ENCODE measurements at places on chromosomes 11 and 22. TPM values are rescaled to one million over a fixed set of nuclear protein-coding genes. Genes with fewer than 3 reads are reported as not detected.

DNA sequence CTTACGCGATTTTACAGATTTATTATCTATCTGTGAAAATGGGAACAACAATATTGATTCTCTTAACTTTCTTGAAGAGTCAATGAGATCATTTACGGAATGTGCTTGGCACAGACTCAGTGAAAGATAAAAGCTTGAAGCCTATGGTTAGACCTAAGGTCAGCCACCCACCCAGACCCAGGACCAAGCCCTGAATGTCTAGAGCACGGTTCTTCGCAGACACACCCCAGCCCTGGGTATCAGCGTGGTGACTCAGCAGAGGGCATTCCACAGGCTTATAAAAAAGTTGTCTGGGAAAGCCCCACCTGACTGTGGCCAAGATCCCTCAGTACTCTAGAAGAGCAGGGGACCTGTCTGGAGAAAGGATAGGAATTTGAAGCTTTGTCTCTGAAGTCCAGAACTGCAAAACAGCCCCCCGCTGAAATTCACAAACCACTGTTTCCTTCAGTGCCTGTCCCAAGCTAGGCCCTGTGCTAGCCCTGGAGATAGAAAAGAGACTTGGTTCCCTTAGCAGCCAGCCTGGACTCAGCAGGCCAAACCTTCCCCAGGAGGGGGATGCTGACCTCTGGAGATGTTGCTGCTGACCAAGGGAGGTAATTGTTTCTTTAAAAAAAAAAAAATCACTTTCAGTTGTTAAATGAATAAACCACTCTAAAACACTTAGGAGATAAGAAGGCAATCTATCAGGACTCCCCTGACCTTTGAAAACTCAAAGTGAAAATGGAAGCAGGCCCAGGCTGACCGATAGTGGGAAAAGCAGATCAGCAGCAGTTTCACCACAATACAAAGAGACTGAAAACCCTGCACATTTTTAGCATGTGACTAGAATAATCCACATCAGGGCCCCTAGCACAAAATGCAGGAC is 114.0 kb downstream of the ABTB2 start:
- DNase-seq, result no peak
- no peaks in the 10 kb centered on the region for H3K36me3 ChIP-seq
- H3K4me3 ChIP-seq, result no peak overlapping the region
- no peaks in the 10 kb centered on the region for H3K27me3 ChIP-seq
- peak overlapping the region; percentile 19 for H3K27ac ChIP-seq

MPST gene
- 113 TPM for total RNA-seq

SIK2 gene
- 8.2 TPM for total RNA-seq

DNA sequence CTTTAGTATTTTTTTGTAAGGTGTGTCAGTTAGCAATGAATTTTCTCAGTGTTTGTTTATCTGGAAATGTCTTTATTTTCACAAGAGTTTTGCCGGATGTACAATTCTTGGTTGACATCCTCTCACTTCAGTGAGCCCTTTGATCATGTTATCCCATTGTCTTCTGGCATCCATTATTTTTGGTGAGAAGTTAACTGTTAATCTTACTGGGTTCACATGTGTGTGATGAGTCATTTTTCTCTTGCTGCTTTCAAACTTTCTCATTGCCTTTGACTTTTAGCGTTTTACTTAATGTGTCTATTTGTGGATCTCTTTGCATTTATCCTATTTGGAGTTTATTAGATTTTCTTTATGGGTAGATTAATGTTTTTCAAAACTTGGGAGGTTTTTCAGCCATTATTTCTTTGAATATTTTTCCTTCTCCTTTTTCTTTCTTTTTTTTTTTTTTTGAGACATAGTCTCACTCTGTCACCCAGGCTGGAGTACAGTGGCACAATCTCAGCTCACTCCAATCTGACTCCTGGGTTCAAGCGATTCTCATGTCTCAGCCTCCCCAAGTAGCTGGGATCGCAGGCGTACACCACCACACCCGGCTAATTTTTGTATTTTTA is 100.5 kb upstream of the RRM1 start:
- H3K36me3 ChIP-seq, result no peaks in the 10 kb centered on the region
- no peak overlapping the region for H3K4me3 ChIP-seq
- DNase-seq, result no peak
- no peak overlapping the region for H3K27ac ChIP-seq

OR8A1 gene
- total RNA-seq, result not detected

SCYL1 gene
- total RNA-seq, result 220 TPM

GRCh38 chr22:49577168-49578060 is 250.3 kb downstream of the BRD1 start:
- H3K4me1 ChIP-seq, result no peaks in the 10 kb centered on the region
- H3K27me3 ChIP-seq, result no peaks in the 10 kb centered on the region
- H3K4me3 ChIP-seq, result no peak overlapping the region
- no peaks in the 10 kb centered on the region for H3K36me3 ChIP-seq
- no peak overlapping the region for H3K27ac ChIP-seq

DNA sequence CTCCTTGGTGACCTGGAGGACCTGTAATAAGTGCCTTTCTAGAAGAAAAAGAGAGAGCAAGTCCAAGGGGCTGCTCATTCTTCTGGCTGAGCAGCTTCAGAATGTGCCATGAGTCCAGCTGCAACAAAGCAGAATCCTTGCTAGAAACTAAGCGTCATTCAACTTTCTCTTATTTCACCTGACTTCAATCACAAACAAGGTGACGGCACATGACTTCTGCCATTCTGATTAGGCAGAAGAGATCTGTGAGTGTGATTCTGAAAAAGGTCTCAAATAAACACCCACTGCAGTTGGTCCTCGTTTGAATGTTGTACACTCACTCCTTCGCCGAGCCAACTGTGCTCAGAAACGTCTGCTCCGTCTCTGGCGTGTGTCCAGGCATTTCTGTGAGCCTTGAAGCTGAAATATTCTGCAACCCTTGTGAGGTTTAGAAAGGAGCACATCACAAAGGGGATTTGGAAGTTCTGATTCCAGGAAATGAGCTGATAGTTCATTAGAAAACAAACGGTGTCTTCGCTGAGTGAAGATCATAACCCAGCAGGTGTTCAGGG is 623.8 kb upstream of the KIRREL3 start:
- no peaks in the 10 kb centered on the region for H3K36me3 ChIP-seq
- no peak overlapping the region for H3K27ac ChIP-seq
- H3K4me1 ChIP-seq, result no peaks in the 10 kb centered on the region
- DNase-seq, result no peak
- no peak overlapping the region for H3K4me3 ChIP-seq

DNA sequence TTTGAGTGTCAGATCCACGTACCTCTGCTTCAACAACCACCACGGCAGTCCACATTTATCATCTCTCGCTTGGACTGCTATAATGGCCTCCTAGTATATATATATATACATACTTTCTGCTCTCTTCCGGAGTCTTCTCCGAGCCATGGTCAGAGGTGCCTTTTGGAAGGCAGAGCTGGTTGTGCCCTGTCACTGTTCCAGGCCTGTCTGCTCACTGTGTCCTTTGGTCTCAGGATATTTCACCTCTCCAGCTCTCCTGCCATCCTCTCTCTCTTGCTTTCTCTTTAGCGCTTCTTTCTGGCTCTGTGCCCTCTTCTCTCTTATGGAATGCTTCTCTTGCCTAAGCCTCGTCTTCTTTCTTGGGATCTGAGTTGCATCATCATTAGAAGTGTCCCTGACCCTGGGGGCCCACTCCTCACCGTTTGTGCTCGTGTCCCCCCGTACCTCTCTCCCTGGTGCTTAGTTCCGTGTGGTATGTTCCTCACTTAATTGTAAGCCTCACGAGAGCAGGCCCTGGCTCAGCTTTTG is 86.1 kb upstream of the RASSF10 start:
- no peak overlapping the region for H3K4me3 ChIP-seq
- no peak overlapping the region for H3K27ac ChIP-seq
- H3K36me3 ChIP-seq, result peaks cover 16% of the 10 kb centered on the region
- DNase-seq, result no peak
- no peaks in the 10 kb centered on the region for H3K4me1 ChIP-seq

XKR3 gene
- total RNA-seq, result not detected

MTCH2 gene
- 55.9 TPM for total RNA-seq

DNA sequence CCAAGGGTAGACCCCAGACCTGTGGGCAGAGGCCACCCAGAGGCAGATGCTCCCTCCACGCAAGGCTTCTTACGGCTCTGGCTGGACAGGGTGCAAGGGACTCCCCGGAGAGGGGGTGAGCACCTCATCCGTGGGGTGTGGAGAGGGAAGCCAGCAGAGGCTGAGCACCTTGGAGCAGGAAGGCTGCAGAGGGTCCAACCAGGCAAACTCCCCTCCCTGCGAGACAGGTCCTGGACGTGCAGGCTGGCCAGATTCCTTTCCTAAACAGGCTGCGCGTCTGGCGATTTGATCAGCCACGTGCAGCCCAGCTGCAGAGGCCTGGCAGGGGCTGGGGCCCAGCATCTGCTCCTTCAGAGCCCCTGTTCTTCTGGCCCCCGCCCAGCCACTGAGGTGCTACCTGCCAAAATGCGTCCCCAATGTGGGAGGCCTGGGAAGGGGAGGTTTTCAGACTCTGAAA is 49.3 kb downstream of the WNT11 start:
- H3K36me3 ChIP-seq, result no peaks in the 10 kb centered on the region
- H3K27ac ChIP-seq, result no peak overlapping the region
- H3K4me3 ChIP-seq, result no peak overlapping the region
- H3K4me1 ChIP-seq, result peaks cover 4% of the 10 kb centered on the region
- DNase-seq, result no peak

SLC22A12 gene
- not detected for total RNA-seq

- no peak overlapping the region for H3K27ac ChIP-seq
- H3K4me3 ChIP-seq, result no peak overlapping the region
- H3K27me3 ChIP-seq, result no peaks in the 10 kb centered on the region
- no peak for DNase-seq
These were observed 26.9 kb downstream of the TPST2 start for GRCh38 chr22:26563022-26563421.

CPT1A gene
- total RNA-seq, result 76.3 TPM

DNA sequence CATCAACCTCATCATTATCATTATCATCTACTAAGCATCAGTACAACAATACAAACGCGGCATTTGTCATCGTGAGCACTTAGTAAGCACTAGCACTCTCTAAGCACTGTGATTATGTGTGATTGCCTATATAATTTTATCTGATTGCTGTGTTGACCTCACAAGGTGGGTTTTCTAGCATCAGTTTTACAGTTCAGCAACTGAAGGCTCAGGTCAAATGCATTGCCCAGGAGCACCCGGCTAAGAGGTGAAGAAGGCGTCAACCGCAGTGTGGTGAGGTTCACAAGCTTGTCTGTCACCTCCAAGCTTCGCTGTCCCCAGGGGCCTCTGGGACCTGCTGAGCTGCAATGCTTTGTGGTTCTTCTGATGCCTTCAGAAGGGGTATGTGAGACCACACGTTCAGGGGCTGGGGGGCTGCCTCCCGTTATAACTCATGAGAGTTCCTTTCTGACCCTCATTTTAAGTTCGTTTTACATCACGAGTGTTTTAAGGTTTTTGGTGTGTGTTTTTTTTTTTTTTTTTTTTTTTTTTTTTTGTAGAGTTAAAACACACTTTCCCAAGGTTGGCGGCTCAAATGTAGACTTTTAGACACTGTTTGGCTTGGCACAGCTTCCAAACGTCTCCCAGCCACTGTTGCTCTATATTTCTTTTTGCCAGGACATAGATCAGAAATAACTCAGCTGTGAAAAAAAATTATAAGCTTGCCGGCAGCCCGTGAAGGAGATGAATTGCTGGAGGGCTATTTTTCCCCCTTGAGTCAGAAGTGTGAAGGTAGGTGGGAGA is 33.8 kb upstream of the SCUBE1 start:
- DNase-seq, result no peak
- H3K27me3 ChIP-seq, result no peaks in the 10 kb centered on the region
- no peaks in the 10 kb centered on the region for H3K36me3 ChIP-seq
- H3K4me1 ChIP-seq, result peaks cover 14% of the 10 kb centered on the region
- no peak overlapping the region for H3K4me3 ChIP-seq

APOBEC3G gene
- 9.3 TPM for total RNA-seq

DNA sequence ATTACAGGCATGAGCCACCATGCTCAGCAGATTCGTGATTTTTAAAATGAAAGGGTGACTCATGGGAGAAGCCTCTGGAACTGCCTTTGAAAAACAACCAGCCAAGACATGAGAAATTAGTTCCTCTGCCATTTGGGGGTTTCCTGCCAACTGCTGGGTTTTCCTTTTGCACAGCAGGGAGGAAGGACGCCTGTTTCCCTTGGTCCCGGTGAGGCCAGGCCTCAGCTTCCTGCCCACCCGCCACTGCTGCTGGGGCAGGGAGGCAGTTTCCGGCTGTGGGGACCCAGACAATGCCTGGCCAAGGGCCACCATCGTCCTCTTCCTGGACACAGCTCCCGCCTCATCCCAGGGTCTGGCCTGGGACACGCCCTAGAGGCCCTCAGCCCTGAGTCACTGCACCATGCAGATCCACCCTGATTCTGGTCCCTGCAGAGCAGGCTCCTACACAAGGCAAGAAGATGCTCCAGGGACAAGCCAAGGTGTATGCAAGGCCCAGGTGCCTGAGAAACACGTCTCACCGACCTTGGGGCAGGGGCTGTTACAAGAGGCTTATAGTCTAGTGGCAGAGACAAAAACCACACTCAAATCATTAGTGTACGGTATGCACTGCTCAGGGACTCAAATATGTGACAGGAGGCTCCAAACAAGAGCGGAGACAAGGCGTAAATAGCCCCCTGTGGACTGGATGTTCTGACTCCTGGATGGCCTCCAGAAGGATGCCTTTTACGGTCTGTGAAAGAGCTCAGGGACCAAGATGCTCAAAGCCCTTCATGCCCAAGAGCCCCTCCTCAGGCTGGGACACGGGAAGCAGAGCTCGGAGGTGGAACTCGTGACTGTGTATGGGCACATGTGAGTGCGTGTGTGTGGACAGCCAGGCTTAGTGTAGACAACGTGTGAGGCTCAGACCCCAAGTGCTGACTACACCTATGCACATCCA is 10.0 kb downstream of the PPM1F start:
- H3K27ac ChIP-seq, result peak overlapping the region; percentile 80
- no peak overlapping the region for H3K4me3 ChIP-seq
- DNase-seq, result peak; percentile 35
- peaks cover 36% of the 10 kb centered on the region for H3K4me1 ChIP-seq
- peaks cover 6% of the 10 kb centered on the region for H3K36me3 ChIP-seq

DNA sequence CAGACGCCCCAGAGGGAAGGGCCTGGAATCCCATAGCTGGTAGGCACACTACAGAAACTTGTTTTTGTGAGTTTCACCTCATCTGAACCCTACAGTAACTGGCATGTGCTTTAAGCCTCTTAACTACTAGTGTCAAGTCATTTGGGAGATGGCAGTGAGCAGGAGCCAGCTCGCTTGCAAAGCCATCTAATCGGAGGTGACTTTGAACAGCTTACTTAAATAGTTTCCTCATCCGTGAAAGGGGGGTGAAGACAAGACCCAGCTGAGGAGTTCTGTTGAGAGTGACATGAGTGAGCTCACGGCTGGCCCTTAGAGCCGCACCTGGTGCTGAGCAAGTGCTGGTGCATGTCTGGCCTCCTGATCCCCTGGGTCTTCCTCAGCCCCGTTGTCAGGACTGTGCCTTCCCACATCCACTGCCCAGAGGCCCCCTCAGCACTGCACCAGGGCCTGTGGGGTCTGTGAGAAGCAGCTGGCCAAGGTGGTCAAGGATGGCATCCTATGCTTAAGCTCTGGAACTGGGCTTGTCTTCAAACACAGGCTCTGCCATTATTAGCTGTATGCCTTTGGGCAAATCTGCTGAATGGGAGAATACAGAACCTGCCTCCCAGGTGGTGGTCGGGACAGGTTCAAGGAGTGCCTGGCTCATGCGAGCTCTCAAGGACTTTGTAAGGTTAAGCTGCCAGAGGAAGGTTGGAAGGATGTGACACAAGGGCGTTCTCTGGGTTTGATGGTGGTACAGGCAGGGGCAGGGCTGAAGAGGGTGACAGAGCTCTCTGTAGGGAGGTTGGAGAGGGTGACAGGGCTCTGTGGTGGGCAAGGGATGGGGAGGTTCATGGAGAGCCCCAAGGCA is 27.3 kb downstream of the INCENP start:
- no peak overlapping the region for H3K27ac ChIP-seq
- no peak overlapping the region for H3K4me3 ChIP-seq
- no peaks in the 10 kb centered on the region for H3K27me3 ChIP-seq
- DNase-seq, result no peak
- peaks cover 61% of the 10 kb centered on the region for H3K36me3 ChIP-seq
